ENCODE measurements at places on chromosomes 4 and X.

DNA sequence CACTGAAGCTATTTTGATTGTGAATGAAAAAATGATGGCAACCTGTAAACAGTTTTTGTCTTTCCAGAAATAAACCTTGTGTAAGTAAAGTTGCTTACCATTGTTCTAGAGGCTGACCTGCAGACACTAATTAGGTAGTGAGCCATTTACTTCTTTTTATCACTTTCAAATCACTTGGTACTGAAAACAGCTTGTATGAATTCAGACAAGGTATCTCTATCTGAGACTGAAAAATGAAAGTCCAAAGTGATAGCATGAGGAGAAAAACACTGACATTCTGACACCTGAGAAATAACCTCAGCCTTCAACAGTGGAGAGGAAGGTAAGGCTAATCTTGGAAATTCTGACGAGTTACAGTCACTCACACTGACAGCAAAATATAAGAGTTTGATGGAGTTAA is 238.8 kb downstream of the GPC3 start:
- no peak for DNase-seq

- DNase-seq: no peak
These were observed 262.2 kb downstream of the SPOCK3 start for GRCh38 chr4:166972071-166972470.

GRCh38 chr4:98181809-98182208 is 38.5 kb upstream of the STPG2 start:
- DNase-seq: no peak

GRCh38 chrX:56281789-56282188 is 49.6 kb downstream of the KLF8 start:
- DNase-seq: no peak

- DNase-seq: no peak
These were observed 60.2 kb upstream of the RPS6KA6 start for GRCh38 chrX:84248226-84248625.

- DNase-seq: peak; percentile 57
These were observed 24.2 kb upstream of the SPON2 start for GRCh38 chr4:1196421-1197183.

GRCh38 chr4:144647095-144647561 is 1.2 kb downstream of the HHIP start:
- DNase-seq: no peak

- DNase-seq: no peak
These were observed 64.7 kb upstream of the PTPN13 start for GRCh38 chr4:86529436-86529835.

DNA sequence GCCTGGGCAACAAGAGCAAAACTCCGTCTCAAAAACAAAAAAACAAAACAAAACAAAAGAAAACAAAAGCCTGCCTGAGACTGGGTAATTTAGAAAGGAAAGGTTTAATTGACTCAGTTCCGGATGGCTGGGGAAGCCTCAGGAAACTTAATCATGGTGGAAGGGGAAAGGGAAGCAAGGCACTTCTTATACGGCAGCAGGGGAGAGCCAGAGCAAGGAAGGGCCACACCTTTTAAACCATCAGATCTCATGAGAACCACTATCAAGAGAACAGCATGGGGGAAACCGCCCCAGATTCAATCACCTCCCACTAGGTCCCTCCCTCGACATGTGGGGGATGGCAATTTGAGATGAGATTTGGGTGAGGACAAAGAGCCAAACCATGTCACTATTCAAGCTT is 122.2 kb downstream of the UBE2K start:
- DNase-seq: no peak

DNA sequence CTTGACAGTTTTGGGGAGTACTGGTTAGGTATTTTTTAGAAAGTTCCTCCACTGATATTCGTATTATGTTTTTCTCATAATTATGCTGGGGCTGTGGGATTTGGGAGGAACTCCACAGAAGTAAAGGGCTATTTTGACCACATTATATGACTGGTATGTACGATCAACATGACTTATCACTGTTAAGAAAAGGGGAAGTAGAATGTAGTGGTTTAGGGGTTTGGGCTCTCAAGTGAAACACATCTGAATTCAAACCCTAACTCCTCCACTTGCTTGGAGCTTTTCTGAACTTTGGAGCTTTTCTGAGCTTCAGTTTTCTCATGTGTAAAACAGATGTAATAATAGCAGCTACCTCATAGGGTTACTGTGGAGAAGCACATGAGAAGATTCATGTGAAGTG is 96.4 kb upstream of the C1GALT1C1 start:
- no peak for DNase-seq

DNA sequence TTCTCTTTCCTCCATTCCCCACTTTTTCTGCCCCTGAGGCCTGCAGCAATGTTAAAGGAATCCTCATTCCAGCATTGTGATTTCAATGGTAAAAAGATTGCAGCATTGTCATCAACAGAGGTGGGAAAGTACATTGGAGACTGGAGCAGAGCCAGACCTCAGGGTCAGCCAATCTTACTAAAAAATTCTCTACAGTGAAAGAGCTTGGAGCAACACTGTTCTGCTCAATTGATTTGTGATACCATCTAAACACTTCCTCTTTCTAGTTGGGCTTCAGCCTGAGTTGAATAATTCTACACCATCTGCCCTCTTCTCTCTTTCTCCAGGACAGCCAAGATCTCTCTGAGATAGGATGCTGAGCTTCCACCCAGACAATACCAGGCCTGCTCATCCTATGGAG is 176.5 kb downstream of the AR start:
- DNase-seq: no peak

DNA sequence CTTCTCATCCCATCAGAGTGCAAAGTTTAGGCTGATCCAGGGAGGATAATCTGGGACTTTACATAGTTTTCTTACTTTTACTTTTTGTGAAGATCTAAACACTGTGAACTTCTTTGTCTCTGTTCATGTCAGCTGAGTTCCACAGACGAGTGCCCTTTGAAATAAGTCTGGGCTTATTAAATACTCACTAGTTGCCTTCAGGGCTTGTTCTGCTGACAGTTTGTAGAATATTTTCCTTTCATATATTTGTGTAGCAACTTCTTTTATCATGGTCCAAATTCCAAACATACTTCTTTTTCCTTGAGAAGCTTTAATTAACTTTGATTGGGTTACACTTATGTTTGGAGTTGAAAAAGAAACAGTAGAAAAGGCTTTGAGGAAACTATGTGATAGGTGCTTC is 109.6 kb downstream of the SH2D1A start:
- no peak for DNase-seq

DNA sequence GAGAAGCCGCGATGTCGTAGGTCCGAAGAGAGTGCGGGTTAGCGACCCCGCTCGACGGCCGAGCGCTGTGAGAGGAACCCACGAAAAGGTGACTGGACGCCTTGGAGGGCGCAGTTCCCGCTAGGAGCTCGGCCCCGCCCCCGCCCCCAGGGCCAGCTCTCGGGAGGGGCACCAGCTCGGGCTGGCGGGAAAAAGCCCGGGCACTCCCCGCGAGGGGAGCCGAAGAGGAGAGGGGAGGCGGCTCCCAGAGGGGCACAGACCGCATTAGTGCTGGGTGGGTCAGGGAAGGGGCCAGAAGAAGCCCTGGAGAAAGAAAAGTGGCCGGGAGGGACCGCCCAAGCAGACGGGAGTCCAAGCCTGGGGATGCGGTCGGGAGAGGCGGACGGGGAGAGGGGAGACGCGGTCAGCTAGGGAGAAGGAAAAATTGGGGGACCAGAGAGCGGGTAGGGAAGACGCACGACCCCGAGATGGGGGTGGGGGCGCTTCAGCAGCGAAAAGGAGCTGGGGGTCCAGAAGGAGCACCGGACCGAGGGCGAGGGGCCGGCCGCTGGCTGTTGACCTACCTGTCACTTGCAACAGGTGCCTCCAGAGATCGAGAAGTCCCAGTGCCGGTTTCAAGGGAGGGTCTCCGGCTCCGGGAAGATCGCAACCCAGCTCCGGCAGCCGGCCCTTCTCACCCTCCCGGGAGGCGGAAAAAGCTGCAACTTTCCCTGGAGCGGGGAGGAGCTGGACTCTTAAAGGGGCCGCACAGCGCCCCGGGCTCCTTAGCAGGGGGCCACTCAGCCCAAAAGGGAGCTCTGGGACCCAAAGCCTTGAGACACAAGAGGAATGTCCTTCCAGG is at the start of gene SYTL4:
Gene SYTL4 (minus strand): TSS at position 681 of the 841 bp plus-strand sequence. CDS start 30,084 bp downstream, outside the sequence.
- no peak for DNase-seq

DNA sequence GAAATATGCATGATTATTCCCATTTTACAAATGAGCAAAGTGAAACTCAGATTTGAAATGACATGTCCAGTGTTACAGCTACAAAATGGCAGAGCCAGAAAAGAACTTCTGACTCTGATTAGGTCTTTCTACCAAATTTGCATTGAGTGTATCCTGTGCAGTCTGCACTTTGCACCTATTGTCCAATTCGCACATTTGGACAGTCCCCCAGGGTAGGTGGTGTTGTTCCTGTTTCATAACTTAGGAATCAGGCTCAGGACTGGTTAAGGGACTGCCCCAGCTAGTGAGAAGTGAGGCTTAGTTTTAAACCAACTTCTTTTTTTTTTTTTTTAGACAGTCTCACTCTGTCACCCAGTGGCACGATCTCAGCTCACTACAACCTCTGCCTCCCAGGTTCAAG is 137.9 kb upstream of the NALF2 start:
- no peak for DNase-seq

DNA sequence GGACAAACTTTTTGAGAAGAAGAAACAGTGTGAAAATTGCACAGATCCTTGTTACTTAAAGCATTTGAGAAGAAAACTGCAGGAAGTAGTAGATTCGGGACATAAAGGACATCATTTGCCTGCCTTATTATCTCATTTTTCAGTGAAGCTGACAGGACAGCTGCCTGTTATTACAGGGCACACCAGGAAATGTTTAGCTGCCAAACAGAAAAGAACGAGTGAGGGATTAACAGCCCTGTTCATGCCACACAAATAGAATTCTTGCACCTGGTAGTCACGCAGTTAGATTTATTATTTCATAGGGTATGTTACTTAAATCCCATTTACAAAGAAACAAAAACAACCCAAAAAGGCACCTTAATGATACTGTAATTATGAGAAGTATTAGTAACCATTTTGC is 100.6 kb downstream of the CHIC2 start:
- no peak for DNase-seq

DNA sequence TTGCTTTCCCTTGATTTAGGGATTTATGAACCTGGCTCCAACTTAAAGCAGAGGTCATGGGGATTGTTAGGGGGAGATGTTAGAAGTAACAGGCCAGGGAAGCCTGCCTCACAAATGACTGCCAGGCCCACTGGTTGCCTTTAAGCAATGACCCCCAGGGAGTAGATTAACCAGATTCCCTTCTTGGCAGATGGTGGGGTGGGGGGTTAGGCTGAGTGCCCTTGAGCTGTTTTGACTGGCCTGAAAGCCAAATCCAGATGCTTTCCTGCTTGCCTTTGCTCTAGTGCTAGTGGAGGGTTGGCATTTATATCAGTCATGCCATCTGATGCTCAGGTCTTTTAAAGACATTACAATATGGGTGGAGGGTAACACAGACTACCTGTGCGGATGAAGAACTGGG is 128.1 kb downstream of the TMEM164 start:
- DNase-seq: no peak

DNA sequence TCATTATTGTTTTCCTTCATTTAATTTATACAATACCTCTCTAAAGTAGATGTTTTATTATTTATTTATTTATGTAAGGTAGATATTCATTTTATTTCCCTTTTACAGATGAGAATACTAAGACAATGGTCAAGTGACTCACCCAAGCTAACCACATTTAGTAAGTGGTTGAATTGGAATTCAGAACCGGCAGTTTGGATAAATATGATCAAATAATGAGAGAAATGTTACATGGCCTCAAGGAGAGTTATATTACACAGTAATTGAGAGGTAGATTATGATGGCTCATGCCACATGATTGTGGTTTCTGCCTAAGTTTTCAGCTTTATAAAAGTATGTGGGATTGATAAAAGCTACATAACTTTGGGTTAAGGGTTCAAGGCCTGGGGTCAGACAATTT is 239.4 kb upstream of the BOD1L1 start:
- DNase-seq: no peak

GRCh38 chr4:128573781-128574508 is 235.6 kb upstream of the JADE1 start:
- no peak for DNase-seq

DNA sequence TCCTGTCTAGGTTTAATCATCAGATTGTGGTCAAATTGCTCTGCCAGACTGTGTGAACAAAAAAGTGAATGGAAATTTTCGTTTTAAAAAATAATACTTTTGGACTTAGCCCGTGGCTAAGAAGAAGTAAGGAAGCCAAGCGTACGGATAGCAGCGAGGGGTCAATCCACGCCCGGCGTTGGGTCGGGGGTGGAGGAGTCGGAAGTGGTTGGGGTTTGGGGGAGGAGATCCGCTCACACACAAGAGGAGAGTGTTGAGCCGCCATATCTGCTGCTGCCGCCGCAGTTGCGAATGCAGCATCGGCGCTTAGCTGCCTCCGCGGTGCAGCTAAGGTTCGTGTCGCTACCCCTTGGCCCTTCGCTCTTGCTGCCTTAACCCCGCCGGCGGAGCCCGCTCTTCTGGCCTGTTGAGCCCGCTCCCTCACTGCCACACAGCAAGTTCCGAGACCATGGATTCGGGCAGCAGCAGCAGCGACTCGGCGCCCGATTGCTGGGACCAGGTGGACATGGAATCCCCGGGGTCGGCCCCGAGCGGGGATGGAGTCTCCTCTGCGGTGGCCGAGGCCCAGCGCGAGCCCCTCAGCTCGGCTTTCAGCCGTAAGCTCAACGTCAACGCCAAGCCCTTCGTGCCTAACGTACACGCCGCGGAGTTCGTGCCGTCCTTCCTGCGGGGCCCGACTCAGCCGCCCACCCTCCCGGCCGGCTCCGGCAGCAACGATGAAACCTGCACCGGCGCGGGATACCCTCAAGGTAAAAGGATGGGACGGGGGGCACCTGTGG is at the start of gene GSPT2:
Gene GSPT2 (plus strand): TSS at position 264 of the 779 bp plus-strand sequence. CDS start 185 bp downstream, at position 449.
- peak; percentile 18 for DNase-seq

DNA sequence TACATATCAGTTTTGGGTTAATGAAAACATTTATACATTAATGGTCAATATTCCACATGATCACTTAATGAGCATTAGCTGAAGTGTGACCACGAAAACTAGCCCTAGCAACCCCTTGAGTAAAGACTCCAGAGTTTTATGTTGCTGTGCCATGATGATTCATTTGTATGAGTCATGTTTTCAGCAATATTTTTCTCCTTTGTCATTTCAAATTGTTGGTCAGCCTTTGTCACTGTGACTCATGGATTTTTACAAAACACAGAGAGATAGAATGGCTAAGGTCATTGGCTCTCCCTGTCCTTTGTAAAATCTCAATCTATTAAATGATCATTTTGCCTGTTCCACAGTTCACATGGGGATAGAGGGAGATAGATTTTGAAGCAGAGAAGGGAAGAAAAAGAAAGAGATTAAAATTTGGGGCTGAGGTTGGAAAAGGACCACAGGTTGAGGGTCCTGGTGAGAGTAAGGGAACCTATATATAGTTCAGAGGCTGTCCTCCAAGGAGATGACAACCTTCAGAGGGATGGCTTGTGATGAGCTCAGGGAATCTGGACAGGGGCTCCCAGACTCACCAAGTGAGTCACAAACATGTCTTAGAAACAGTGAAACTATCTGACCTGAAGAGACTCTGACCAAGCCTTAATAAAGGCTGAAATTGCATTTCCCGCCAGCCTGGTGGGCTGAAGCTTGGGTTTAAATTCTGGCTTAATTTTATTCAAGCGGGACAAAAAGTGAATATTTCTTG is 25.6 kb downstream of the NR0B1 start:
- DNase-seq: no peak
